AG08395 (cell line): ENCODE measurements at places on chromosomes 5 and 9.

DNA sequence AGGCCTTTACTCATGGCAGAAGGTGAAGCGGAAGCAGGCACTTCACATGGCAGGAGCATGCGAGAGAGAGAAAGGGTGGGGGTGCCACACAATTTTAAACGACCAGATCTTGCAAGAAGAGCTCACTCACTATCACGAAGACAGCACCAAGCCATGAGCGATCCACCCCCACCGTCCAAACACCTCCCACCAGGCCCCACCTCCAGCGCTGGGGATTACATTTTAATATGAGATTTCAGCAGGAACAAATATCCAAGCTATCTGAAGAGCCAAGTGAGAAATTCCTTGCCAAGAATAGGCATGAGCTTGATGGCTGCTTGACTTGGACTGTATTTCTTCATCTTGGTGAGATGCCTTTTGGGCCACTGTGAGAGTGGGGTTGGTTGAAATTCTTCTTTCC lies 88.0 kb downstream of the PDZD2 start:
- DNase-seq: no peak

DNA sequence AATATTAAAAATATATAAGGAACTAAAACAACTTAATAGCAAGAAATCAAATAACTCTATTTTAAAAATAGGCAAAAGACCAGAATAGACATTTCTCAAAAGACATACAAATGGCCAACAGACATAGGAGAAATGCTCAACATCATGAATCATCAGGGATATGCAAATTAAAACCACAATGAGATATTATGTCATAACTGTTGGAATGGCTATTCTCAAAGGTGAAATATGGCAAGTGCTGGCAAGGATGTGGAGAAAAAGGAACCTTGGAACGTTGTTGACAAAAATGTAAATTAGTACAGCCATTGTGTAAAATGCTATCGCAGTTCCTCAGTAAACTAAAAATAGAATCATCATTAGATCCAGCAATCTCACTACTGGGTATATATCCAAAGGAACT lies 468.5 kb downstream of the NFIB start:
- DNase-seq: no peak

DNA sequence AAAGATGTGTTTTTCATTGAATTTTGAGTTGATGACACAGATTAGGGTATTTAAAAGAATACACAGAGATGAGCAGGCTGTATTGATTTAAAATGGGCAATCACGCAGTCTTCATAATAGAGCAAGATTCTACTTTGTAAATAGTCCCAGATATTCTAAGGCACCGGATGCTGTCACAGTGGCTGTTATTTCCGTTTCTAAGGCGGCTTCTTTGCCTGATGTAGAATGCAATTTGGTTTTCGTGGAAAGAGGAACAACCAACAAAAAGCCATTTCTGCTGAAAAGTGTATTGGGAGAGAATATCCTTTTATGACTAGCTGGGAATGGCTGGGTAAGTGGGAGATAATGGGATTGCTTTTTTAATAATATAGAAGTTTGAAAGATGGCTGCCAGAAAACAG lies 17.5 kb downstream of the PRKACG start:
- DNase-seq: no peak

DNA sequence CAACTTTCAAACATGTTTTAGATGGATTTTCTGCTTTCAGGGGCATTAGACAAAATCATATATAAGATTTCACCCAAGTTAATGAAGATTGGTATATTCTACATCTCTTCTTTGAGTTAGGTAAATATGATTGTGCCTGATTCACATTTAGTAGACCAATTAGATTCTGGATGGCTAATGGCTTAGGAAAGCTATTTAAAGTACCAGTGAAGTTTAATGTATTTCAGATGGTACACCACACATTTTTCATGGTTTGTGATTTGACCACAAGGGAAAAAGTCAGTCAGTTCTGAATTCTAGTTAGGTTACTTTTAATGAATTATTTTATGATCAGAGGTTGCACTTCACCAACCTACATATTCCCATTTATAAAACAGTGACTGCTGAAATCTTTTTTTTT lies 409.7 kb downstream of the ADGRV1 start:
- peak; percentile 11 for DNase-seq

DNA sequence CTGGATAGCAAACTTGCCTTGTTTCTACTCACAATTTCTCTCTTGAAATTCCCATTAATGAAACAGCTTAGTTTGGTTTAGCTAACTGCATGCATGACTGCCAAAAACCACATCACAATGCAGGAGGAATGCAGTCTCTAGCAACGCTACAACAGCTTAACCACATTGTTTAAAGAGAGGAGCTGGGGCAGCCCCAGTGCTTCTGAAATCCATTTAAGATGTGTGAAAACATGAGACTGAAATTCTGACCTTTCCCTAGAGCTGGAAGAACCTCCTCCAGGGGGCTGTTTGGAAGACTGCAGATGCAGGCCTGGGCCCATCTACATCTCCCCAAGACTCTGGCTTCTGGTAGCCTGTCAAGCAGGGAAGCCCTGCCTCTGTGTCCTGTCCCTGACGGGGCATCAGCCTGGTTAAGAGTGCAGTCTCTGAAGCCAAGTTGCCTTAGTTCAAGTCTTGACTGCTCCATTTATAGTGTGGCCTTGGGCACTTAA lies 157.1 kb downstream of the ZNF462 start:
- DNase-seq: peak; percentile 91
